Endothelial cell of coronary artery (primary cell): ENCODE measurements at places on chromosomes 4 and X. TPM values are rescaled to one million over a fixed set of nuclear protein-coding genes. Genes with fewer than 3 reads are reported as not detected.

The KLKB1 gene
- not detected in 2 replicates for total RNA-seq

The MAGEA4 gene
- total RNA-seq = not detected in 2 replicates

The OTUD4 gene
- 21.7 and 26.1 TPM in 2 replicates for total RNA-seq

The SHROOM4 gene
- total RNA-seq = 27.8 and 28.6 TPM in 2 replicates
